ENCODE measurements at places on chromosomes 6 and 20.

GRCh38 chr6:137821491-137821890 is 45.6 kb upstream of the TNFAIP3 start:
- no peak for DNase-seq

DNA sequence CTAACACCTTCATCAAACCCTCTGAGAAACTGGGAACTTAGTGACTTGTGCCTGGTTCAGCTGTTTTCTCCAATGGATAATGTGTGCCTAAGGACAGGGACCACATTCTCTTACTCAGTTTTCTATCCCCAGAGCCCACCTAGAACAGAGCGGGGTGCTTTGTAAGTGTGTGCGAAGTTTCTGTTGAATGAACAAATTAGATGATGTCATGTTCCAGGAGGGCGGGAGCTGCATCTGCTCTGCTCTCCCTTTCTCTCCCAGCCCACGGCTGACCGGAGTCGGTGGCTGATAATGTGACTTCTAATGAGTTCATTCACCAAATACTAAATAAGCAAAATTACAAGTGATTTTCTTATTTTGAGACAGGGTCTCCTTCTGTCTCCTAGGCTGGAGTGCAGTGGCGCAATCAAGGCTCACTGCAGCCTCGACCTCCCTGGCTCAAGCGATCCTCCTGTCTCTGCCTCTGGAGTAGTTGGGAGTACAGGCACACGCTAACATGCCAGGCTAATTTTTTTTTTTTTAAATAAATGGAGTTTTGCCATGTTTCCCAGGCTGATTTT is 60.7 kb upstream of the FNDC1 start:
- DNase-seq, result no peak

DNA sequence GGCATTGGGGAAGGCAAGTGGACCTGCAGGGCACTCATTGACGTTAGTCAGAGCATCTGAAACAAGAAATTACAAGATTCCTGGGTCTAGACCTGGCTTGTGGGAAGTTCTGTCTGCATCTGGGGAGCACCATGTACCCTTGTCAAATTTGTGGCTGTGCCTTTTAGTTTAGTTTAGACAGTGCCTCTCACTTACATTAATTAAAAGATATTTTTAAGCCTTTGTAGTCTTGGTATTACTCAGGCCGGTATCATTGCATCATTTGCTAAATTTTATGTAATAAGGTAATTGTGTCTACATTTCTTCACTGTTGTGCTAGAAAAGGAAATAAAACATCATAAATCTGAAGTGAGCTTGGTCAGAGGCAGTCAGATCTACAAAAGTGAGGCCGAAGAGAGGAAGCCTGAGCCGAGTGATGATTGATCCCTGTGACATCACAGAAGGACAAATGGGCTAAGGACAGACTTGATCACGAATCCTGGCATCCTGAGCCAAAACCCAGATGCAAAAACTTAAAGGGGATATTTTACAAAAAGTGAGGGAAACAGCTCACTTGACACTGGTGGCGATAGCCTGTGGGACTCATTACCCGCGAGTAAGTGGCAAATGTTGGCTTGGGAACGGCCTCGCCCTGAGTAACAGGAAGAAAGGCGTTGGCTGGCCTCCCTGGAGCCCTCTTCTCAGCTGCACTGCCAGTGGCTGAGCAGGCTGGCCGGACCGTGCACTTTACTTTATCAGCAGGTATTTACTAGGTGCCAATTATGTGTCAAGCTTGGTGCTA is 106.5 kb downstream of the TCP11 start:
- DNase-seq, result peak; percentile 42

DNA sequence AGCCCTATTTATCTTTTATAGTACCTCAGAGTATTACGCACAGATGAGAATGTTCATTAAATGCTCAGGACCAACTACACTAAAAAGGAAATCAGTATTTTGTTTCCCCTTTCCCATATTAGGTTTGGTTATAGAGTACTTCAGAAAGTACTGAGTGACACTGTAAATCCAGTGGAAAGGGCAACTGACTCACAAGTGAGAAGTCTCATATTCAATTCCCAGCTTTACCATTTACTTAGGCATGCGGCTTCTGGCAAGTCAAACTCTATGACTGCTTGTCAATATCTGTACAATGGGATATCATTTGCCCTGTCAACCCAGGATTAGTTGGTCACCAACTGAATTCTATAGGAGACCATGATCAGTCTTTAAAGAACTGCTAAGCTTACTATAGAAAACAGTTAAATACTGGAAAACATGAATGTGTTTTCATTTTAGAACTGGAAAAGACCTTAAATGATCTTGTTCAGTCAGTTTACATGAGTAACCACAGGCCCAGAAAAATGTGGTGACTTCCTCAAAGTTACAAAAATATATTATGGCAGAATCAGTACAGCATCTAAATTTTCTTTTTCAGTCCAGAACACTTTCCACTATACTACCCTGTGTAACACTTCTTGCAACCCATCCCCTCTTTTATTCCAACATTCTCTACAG is 3.6 kb downstream of the MAP3K7 start:
- DNase-seq, result no peak

DNA sequence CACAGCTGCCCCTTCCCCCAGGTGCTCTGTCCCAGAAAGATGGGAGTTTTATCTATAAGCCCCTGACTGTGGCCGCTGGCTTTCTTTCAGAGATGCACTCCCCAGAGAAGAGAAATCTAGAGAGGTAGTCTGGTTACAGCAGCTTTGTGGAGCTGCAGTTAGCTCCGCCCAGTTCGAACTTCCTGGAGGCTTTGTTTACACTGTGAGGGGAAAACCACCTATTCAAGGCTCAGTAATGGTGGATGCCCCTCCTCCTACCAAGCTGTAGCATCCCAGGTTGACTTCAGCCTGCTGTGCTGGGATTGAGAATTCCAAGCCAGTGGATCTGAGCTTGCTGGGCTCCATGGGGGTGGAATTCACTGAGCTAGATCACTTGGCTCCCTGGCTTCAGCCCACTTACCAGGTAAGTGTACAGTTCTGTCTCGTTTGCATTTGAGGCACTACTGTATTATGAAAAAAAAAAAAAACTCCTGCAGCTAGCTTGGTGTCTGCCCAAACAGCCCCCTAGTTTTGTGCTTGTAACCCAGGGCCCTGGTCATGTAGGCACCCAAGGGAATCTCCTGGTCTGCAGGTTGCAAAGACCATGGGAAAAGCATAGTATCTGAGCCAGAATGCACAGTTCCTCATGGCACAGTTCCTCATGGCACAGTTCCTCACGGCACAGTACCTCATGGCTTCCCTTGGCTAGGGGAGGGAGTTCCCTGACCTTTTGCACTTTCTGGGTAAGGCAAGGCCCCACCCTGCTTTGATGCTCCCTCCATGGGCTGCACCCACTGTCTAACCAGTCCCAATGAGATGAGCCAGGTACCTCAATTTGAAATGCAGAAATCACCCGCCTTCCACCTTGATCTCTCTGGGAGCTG is 275.0 kb downstream of the CENPW start:
- no peak for DNase-seq

GRCh38 chr6:46329568-46329967 is 158.8 kb upstream of the ENPP5 start:
- peak; percentile 52 for DNase-seq

- DNase-seq, result peak; percentile 87
These were observed at the start of gene RTF2 for GRCh38 chr20:56468316-56469076. TSS of gene RTF2 (plus strand) at chr20:56468627. CDS start at chr20:56468698, 71 bp downstream.

- peak; percentile 19 for DNase-seq
These were observed 146.0 kb upstream of the BEND6 start for GRCh38 chr6:56808871-56809359.

GRCh38 chr6:144847916-144848315 is 562.8 kb downstream of the UTRN start:
- DNase-seq, result no peak

GRCh38 chr20:12966468-12967085 is 42.2 kb upstream of the SPTLC3 start:
- DNase-seq, result no peak

DNA sequence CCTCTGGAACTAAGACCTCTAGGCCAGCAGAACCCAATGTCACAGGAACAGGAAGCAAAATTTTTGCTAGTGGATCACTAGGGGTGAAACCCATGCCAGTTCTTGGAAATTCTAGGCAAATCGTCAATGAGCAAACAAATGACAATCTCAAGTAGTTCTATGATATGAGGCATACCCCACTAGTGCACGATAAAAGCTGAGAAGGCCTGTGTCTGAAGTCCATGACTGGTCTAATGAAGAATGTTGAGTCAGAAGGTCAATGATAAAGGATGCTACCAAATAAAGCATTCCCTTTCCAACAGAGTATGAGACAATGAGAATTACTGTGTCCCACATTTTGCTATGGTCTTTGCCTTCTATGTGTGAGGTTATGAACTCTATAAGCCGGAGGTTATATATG is 149.4 kb upstream of the NOX3 start:
- DNase-seq, result no peak

GRCh38 chr6:125918681-125919566 is 37.6 kb upstream of the HINT3 start:
- no peak for DNase-seq

- peak; percentile 97 for DNase-seq
These were observed 130.5 kb downstream of the MYB start for GRCh38 chr6:135311446-135312200.

GRCh38 chr20:31710423-31711108 is 12.1 kb downstream of the BCL2L1 start:
- peak; percentile 97 for DNase-seq

- no peak for DNase-seq
These were observed 81.3 kb downstream of the AK9 start for GRCh38 chr6:109609737-109610136.

DNA sequence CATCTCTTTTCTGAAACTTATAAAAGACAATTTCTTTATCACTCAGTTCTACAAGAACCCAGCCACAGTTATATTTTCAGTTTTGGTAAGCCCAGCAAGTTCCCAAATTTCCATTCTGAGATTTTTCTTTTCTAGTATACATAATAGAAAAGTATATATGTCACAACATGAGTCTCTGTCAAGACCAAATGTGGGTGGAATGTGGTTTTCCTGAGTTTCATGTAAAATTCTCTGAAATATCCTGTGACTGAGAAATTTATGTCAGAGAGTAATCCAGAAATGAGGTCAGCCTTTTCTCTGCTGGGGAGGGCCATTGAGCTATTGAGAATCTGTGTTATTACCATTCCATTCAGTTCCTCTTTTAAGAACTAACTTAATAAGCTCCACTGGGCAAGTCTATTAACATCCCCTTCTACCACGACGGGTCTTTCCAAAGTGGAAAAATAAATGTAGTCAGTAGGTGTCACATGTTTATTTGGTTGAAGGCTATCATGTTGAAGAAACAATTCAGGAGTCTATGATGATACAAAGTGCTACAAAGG is 100.7 kb upstream of the HMGN3 start:
- DNase-seq, result no peak

- peak; percentile 27 for DNase-seq
These were observed 43.3 kb downstream of the PPARD start for GRCh38 chr6:35385457-35386202.

- no peak for DNase-seq
These were observed 200.5 kb downstream of the PLCB4 start for GRCh38 chr20:9269280-9269971.

Data from DMS79 treated with DMSO at 0.1 percent for 48 hours (cell line).